ENCODE measurements at places on chromosomes 1 and 21.

DNA sequence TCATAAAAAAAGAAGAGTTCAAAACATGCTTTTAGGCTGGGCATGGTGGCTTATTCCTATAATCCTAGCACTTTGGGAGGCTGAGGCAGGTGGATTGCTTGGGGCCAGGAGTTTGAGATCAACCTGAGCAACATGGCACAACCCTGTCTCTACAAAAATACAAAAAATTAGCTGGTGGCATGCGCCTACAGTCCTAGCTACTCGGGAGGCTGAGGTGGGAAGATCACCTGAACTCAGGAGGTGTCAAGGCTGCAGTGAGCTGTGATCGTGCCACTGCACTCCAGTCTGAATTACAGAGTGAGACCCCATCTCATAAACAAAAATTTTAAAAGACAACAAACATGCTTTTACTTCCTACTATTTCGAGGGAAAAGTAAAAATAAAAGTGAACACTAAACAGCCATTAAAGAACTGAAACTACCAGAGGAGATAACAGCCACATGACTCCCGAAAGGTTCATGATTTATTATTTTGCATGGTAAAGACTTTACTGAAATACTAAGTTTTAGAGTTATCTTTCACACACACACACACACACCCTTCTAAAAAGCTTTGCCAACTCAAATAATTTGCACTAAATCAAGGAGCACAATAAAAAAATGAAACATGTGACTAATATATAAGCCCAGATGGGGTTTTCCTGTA is 48.1 kb downstream of the USP1 start:
- no peak for DNase-seq

DNA sequence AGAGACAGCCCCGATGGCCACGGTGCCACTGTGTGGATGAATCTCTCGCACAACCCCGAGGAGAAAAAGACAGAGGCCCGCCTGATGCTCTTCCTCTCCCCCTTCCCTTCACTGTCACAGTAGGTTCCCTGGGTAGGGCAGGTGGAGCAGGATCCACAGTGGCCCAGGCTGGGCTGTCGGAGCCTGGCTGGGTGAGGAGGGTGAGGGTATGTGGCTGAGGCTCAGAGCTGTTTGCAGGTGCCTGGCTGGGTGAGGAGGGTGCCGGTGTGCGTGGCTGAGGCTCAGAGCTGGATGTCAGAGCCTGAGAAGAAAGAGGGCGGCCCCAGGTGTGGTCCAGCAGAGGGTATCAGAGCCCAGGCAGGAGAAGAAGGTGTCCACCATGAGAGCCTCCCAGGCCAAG is 2.7 kb downstream of the CFAP74 start:
- no peak for DNase-seq

DNA sequence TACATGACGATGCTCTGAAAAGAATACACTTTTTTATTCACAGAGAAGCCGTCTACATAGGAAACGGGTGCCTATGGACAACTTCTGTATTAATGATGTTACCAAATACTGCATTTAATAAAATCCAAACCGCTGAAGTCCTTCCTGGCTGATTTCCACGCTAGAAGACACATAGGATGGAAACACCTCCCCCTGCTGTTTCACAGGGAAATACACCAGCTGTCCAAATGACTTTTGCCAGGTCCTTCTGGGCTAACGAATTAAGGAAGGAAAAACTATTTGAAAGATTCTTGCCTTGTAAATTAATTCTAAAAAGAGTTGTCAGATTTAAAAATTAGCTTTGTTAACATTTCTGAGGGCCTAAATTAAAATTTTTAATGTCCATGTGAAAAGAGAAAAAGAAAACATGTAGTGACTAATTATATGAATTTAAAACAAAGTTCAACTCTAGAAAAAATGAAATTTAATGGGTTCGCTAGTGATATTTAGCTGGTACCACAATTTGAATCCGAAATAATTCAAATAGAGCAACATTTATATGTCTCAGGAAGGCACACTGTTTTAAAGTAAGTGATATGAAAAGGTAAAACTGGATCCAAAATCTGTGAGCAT is 146.0 kb downstream of the RERE start:
- DNase-seq = peak; percentile 60

GRCh38 chr21:31193761-31194160 is 150.3 kb downstream of the TIAM1 start:
- no peak for DNase-seq
